ENCODE measurements at places on chromosomes 2 and 18.

DNA sequence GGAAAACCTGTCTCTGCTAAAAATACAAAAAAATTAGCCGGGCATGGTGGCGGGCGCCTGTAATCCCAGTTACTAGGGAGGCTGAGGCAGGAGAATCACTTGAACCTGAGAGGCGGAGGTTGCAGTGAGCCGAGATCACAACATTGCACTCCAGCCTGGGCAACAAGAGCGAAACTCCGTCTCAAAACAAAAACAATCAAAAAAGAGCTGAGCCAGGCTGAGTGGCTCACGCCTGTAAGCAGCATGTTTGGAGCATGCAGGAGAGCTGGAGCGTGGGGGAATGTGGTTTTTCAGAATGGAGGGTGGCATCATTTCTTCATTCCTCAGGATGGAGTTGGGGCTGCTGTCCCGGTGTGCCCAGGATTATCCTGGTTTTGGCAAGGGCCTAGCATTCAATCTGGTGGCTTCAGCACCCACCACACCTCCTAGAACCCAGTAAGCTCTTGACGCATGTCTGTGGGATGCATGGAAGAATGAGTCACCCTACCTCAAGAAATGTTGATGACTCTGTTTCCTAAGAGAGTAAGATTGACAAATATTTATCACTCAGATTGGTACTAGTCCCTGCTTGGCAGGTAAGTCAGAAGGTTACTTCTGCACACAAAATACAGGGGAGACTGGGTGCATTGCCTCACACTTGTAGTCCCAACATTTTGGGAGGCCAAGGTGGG lies 90.2 kb upstream of the ODC1 start:
- DNase-seq: no peak

- no peak for DNase-seq
These were observed 5.6 kb downstream of the IDH1 start for GRCh38 chr2:208249296-208249695.

- DNase-seq: no peak
These were observed 751 bp upstream of the DNAJC10 start for GRCh38 chr2:182715121-182715891.

DNA sequence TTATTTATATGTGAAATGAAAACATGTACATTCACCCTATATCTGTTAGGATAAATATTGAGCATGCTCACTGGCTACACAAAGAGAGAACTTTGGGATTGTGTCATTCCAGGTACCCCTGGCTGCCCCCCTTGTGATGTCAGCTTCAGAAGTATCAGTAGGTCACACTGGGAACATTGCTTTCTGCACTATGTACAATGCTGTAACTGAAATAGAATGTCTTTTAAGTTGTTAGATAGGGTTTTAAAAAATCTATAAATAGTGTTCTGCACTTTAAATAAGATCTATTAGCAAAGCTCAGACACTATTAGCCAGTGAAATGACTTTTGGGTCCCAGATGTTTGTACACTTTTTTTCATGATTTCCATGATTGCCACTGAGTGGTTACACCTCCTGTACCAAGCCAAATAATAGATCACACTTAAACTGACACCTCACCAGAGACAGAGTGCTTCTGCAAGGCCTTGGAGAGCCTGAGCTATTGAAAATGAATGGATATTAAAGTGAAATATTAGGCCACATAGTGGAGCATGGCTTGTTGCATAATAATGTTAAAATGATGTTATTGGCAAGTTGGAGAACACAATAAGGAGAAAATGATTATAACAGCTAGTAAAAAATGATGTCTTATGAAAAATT lies 297.0 kb upstream of the NXPH2 start:
- DNase-seq: no peak

DNA sequence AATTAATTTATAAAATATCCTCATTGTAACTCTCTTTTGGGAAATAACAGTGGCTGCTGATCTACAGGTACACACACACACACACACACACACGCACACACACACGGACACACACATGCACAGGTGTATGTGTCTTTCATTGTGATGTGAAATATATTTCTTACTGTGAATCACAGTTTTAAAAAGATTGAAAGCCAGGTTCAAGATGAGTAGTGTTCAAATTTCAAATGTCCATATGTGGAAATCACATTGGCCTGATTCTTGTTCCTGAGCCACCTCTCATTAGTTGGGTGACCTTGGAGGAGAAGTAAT lies 372.4 kb downstream of the ALK start:
- DNase-seq: no peak

DNA sequence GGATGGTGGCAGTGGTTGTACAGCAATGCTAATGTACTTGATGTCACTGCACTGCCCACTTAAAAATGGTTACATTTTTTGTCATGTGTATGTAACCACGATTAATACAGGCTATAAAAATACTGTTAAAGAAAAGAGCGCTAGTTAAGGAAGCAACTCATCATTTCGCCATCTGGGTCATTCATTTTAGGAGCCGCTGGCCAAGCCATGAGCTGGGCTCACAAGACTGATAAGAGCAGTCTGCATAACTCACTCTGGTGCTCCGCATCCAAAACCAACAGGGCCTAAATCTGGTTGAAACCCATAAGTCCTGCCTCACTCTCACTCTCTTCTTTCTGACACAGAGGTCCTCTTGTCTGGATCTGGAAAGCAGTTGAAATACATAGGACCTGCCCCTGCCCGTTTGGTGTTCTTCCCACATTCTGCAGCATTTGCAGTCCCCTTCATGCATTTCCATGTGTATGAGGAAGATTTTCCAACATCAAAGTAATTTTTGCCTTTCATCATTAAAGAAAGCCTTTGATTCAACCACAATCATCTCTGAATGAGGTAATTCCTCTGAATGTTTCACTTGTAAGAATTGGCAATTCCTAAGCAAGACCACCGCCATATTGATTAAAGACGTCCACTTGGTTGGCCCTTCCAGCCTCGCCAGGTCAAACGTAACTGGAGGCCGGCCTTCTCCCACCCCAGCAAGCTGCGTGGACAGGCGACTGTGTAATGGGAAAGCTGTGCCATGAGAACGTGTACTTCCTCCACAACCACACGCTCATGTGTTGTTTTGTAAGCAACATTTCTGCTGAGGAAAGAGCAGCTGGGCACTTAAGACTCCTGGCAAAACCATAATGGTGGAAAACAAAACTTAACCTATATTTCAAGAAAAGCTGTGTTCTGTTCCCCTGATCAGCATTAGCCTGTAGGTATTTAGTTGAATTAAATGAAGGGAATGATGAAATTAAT lies 112.2 kb downstream of the VAPA start:
- DNase-seq: no peak

- DNase-seq: no peak
These were observed 338.3 kb upstream of the ZEB2 start for GRCh38 chr2:144858211-144858610.

- DNase-seq: no peak
These were observed 188.7 kb upstream of the APCDD1 start for GRCh38 chr18:10265560-10266333.

GRCh38 chr2:145374165-145374564 lies 854.2 kb upstream of the ZEB2 start:
- no peak for DNase-seq

- no peak for DNase-seq
These were observed 21.5 kb downstream of the SOWAHC start for GRCh38 chr2:109635426-109636304.

GRCh38 chr2:212640428-212640827 lies 101.8 kb upstream of the ERBB4 start:
- DNase-seq: no peak

- no peak for DNase-seq
These were observed 119.4 kb downstream of the TMEM18 start for GRCh38 chr2:557635-558301.

- no peak for DNase-seq
These were observed 54.1 kb downstream of the CDC42EP3 start for GRCh38 chr2:37617119-37617892.

DNA sequence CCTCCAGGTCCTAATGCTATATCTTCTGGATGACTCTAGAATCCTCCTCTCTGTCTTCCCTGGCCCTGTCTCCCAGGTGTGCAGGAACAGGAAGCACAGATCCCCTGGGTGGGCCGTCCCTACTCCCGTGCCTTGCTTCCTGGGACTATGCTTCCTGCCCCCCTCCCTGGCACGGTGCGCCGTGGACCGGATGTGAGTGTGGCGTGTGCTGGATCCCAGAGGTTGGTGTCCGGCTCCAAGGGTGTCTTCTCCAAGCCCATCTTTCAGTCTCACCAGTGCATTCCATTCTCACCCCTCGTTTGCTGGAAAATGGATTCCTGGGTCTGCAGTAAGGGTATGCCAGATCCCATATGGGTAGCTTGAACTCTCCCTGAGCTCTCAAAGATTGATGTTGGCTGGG lies 144.4 kb upstream of the TWIST2 start:
- no peak for DNase-seq

- DNase-seq: no peak
These were observed 104.3 kb downstream of the KYNU start for GRCh38 chr2:142981756-142982155.

GRCh38 chr2:26477911-26478253 lies at the start of gene OTOF:
Gene OTOF, minus strand, starts transcription at chr2:26478124.
- DNase-seq: peak; percentile 9

GRCh38 chr2:55159037-55159651 lies 72.9 kb downstream of the CLHC1 start:
- DNase-seq: no peak

GRCh38 chr2:176177580-176178037 lies 10.9 kb upstream of the HOXD1 start:
- no peak for DNase-seq

Measured in NCI-H1092 (cell line).